ENCODE measurements at places on chromosomes 3 and 15.
A peak's percentile ranks its signal among the peaks of the same experiment; 100 is the strongest.

DNA sequence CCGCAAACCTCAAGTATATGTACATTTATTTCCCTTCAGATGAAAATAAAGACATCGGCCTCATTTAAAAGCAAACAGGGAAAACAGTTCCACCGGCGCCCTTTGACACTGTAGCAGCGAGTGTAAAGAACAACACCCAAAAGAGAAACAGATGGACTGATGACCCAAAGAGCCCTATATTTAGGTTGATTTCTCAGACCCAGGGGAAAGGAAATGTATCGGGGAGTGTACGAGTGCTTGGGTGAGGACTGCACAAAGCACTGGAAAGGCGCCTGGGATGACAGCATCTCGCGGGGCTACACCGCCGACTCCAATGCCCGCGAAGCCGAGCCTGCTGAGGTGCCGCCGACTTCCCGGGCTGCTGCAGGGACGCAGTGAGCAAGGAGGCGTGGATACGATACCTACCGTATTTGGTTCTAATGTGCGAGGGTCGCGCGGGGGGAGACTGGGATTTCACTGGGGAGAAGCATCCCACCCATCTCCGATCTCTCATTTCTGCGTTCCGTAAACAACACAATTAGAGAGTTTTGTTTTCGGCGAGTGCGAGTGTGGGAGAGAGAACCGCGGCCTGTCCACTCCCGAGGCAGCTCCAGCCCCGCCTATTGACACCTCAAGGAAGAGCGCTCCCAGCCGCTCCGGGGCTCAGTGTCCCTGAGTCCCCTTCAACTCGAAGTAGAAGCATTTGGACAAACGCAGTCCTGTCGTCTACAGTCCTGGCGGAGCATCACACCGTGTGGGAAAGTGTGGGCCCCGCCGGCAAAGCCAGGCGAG is 2.0 kb downstream of the MECOM start:
- DNase-seq: no peak

DNA sequence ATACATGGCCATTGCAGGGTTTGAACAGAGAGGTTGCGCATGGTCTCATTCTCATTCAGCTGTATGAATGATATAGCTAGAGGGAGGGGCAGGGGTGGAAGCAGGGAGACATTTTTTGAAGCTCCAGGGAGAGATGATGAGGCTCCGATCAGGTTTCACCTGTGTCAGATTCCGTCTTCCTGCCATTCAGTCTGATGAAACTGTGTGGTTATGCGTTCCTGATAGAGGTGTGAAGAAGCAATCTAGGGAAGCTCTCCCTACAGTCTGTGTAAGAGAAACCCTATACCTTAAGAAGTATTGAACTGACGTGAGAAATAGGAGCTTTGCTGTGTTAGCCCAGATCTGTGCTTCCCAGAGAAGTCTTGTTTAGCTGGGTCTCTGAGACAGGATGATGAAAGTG is 171.9 kb upstream of the NDN start:
- DNase-seq: no peak

DNA sequence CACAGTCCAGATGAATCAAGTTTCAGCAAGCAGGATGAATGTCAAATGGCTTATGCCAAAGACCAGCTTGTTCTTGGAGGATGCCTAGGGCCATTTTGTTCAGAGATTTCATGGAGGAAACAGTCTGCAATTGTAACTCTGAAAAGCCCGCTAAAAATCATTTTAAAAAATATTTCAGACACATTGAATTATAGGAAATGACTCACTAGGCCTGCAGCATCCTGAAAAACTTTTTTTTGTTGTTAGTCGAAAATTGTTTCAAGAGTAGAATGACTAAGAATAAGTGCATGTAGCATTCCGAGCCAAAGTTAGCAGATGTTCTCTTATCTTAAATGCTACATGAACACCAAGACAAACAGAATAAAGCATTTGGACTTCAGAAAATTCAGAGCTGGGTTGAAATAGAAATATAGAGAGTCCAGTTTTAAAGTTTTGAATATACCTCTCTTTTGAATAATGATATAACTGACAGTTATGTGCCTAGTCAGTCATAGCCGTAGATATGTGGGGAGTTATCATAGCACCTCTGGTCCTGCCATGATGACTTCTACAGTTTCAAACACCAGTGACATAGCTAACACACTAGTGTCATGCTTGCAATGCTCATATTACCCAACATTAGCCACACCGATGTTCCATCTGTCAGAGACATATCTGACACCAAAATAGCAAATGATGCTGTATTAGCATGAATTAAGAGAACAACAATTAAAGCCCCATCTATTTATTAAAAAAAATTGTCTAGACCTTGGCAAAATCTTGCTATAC is 1462.8 kb upstream of the GBE1 start:
- DNase-seq: peak; percentile 35

DNA sequence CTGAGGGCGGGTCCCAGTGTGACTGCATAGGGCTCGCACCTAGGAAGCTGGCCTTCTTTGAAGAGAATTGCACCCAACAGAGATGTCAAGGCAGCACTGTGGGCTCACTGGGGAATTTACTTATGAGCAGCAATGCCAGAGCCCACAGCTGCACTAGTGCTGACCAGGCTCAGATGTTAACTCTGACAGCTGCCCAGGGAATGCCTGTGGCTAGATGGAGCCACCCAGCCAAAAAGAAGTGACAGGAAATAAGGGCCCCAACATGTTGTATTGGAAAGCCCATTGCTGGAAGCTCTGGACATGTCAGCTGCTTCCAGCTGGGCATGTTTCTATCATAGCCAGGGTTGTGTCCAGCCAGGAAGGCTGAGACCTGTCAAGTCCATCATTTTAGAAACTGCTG is 90.9 kb upstream of the ZNF280D start:
- peak; percentile 31 for DNase-seq

DNA sequence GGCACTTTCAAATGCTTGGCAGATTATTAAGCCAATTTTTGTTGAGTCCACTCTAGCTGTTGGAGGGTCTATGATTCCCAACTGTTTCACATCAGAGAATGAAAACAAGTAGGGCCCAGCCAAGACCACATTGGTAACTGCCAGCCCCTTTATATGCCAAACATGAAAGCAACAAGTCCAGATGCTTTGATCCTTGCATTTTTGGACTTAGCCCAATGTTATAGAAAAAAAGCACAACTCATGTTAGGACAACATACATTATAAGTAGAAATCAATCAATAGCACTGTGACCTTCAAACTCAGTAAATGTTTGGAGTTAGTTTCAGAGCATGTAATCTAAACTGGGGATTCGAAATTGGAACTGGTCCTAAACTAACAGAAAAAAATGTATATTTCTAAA is 674.7 kb downstream of the MECOM start:
- DNase-seq: no peak

- peak; percentile 14 for DNase-seq
Measured at GRCh38 chr3:85939074-85939482, 980.3 kb downstream of the CADM2 start.

GRCh38 chr15:89492111-89492641 is 4.2 kb downstream of the RHCG start:
- no peak for DNase-seq

- no peak for DNase-seq
Measured at GRCh38 chr3:123303976-123304560, 102.3 kb downstream of the SEC22A start.

DNA sequence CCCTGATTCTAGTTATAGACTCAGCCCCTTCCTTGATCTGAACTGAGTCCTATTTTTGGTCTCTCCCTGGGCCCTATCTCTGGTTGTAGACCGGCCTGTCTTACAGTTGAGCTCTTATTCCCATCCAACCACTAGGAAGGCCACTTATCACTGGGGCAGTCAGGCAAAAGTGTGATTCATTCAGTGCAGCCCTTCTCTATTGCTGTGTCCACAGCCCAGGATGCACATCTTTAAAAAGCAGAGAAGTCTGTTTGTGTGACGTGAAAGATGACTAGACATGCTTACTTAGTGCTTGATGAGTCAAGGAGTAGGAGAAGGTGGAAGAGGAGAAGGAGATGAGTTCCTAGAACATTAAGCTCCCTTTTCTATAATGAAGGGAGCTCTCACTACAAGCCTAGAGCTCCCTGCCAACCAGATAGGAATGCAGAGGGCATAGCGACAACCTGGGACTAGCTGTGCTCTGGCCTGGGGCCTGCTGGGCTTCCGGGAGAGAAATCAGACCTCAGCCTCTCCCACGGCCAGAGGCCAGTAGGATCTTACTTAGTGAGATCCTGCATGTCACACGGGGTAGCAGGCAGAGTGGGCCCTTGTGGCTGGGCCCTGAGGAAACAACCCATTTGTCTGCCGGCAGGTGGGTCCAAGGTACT is 25.7 kb downstream of the INSYN1 start:
- DNase-seq: peak; percentile 42

- no peak for DNase-seq
Measured at GRCh38 chr15:40498891-40499290, 28.1 kb downstream of the CHST14 start.

GRCh38 chr3:141287326-141287725 is 55.7 kb downstream of the PXYLP1 start:
- DNase-seq: no peak

DNA sequence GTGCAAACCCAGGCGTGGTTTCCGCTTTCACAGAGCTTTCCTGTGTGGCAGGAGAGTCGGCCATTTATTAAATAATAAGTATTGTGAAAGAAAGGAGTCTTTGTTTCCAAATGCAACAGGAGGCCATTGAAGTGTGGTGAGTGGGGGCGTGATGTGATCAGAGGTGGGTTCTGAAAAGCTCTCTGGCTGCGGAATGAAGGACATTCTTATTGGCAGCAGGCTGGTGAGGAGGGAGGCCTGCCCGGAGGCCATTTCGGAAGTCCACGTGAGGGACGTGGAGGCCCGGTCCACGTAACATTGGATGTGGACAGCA is 11.1 kb downstream of the ARNT2 start:
- no peak for DNase-seq

- DNase-seq: peak; percentile 71
Measured at GRCh38 chr15:101170568-101171350, 81.1 kb downstream of the CHSY1 start.

- no peak for DNase-seq
Measured at GRCh38 chr3:190491533-190492054, 22.3 kb upstream of the IL1RAP start.

DNA sequence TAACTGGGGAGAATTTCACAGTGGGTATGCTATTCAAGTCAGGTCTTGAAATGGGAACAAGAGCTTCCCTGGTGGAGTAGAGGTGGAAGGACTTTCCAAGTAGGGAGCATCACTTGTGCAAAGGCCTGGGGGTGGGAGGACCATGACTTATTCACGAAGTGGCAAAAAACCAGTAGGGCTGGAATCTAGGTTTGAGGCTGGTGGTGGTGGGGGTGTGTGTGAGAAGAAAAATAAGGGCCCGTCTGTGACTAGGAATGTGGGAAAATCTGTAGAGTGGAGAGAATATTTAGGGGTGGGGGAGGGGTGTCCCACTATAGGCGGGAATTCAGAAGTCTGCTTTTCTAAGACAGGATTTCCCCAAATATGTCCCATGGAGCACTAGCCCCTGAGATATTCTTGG is 271.9 kb upstream of the TBL1XR1 start:
- DNase-seq: no peak

DNA sequence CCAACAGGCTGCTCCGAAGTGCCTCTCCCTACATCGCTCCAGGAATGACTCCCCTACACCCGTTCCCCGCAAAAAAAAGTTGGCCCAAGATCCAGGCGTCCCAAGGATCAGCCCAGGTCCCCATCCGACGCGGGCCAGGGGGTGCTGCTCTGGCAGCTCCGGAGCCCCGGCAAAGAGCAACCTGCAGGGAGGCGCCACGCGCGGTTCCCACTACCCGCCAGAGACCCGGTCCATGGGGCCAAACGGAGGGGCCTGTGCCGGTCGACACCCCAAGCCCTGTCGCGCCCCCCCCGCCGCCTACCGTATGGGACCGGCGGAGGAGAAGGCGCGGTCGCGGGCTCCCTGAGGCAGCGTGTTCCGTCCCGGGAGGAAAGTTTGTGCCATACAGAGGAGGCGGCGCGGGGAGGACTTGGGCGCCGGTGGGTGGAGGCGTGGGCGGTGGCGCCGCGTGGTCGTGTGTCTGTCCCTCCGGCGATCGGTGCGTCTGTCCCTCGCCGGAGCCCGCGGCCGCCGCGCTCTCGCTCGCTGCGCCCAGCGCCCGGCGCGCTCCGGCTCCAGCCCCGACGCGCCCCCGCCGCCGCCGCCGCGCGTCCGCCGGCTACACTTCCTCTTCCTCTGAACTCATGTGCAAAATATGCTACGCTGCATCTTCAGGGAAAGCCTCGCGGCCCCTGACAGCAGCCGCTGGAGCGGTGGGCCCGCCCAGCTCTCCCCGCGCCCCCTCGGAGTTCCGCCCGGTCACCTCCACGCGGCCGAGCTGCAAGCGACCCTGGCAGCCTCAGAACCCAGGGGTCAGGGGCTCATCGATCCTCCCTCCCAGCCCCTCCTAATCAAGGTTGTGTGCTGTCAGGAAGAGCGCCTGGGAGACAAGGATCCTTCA is at the start of gene RFTN1:
Gene RFTN1, minus strand, starts transcription at position 559 of the 880 bp plus-strand sequence. CDS start 19,830 bp downstream, outside the sequence.
- DNase-seq: peak; percentile 73

DNA sequence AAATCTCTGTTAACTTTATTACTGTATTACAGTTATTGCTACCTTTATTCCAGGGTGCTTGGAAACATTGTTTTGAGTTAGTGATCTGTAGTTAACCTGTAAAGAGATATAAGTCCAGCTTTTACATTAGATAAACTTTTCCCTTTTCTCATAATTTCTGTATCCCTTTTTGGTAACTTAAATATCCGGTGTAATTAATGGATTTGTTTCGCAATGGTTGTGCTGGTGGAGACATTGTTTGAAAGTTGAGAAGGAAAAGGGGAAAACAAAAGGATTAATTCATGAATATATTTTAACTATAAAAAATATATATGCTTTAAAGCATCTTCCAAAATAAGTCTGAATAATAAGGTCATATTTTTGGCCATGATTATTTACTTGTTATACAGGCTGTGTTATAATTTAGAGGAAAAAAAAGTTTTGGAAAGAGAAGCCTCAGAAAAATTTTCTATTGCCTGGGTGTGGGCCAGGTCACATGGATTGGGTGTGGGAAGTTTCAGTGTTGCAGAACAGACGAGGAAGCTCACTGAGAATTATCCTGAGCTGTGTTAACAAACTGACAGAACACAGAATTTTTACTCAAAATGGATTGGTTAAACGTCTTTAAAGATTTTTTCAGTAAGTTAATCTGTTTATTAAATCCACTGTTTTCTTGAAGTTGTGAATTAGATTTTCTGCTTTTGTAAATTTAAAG is 27.7 kb upstream of the IL20RB start:
- peak; percentile 16 for DNase-seq

- DNase-seq: peak; percentile 56
Measured at GRCh38 chr3:72255191-72255590, 470.2 kb upstream of the PROK2 start.

GRCh38 chr3:153373606-153374005 is 211.6 kb downstream of the RAP2B start:
- DNase-seq: peak; percentile 27

- peak; percentile 20 for DNase-seq
Measured at GRCh38 chr15:68704496-68705021, 116.1 kb downstream of the ANP32A start.

- no peak for DNase-seq
Measured at GRCh38 chr3:126306397-126306796, 50.8 kb downstream of the KLF15 start.

GRCh38 chr3:37559461-37559860 is 302.2 kb upstream of the CTDSPL start:
- peak; percentile 84 for DNase-seq

- DNase-seq: no peak
Measured at GRCh38 chr3:25687742-25688141, 23.0 kb upstream of the TOP2B start.

Data from fibroblast of upper back skin (primary cell).